Uterine smooth muscle cell (primary cell): ENCODE measurements at places on chromosomes 11 and 22. TPM values are rescaled to one million over a fixed set of nuclear protein-coding genes. Genes with fewer than 3 reads are reported as not detected.

MARK2 gene
- total RNA-seq: 7.2 and 8.2 TPM in 2 replicates

RFPL1 gene
- total RNA-seq: not detected in 2 replicates

IL10RA gene
- total RNA-seq: 0.50 and 0.66 TPM in 2 replicates

KCNQ1 gene
- total RNA-seq: 0.25 TPM in 1 of 2 replicates, not detected in the other

ISX gene
- not detected in 2 replicates for total RNA-seq

CADM1 gene
- 0.66 and 5.5 TPM in 2 replicates for total RNA-seq

OR52E8 gene
- total RNA-seq: not detected in 2 replicates

BLID gene
- total RNA-seq: 22.4 and 22.6 TPM in 2 replicates

OR4C15 gene
- total RNA-seq: not detected in 2 replicates

PTPRCAP gene
- total RNA-seq: 0.44 and 0.62 TPM in 2 replicates

KCNK7 gene
- 0.11 TPM in 1 of 2 replicates, not detected in the other for total RNA-seq

OR5AR1 gene
- total RNA-seq: not detected in 2 replicates

RAG1 gene
- total RNA-seq: 0.37 and 0.55 TPM in 2 replicates

NCAPD3 gene
- 11.6 and 34.4 TPM in 2 replicates for total RNA-seq

SERHL2 gene
- total RNA-seq: 4.5 and 5.9 TPM in 2 replicates

TRPC6 gene
- 1.00 and 1.3 TPM in 2 replicates for total RNA-seq

ADM2 gene
- 1.8 and 7.0 TPM in 2 replicates for total RNA-seq

LDLRAD3 gene
- 2.4 and 5.0 TPM in 2 replicates for total RNA-seq

IGLL1 gene
- not detected in 2 replicates for total RNA-seq

CARNS1 gene
- under 0.01 and 0.12 TPM in 2 replicates for total RNA-seq

RIMBP3C gene
- total RNA-seq: 0.11 and 0.25 TPM in 2 replicates

KLHL35 gene
- total RNA-seq: 1.7 and 2.2 TPM in 2 replicates

MUC2 gene
- under 0.01 TPM in 1 of 2 replicates, not detected in the other for total RNA-seq

WBP2NL gene
- 0.11 and 0.50 TPM in 2 replicates for total RNA-seq

TEX12 gene
- 0.11 and 0.25 TPM in 2 replicates for total RNA-seq

MGAT3 gene
- total RNA-seq: under 0.01 TPM in 1 of 2 replicates, not detected in the other

RASGRP2 gene
- 0.33 and 1.2 TPM in 2 replicates for total RNA-seq

OR4D5 gene
- not detected in 2 replicates for total RNA-seq

TMEM121B gene
- total RNA-seq: under 0.01 and 0.11 TPM in 2 replicates

LRRC55 gene
- not detected in 2 replicates for total RNA-seq

RIMBP3B gene
- 0.11 TPM in 1 of 2 replicates, not detected in the other for total RNA-seq

TP53AIP1 gene
- not detected in 2 replicates for total RNA-seq

FGF3 gene
- total RNA-seq: not detected in 2 replicates

OR51B4 gene
- 0.11 TPM in 1 of 2 replicates, not detected in the other for total RNA-seq

GPR83 gene
- total RNA-seq: under 0.01 TPM in 1 of 2 replicates, not detected in the other

HSPB2 gene
- 0.25 TPM in 1 of 2 replicates, not detected in the other for total RNA-seq

PTPRJ gene
- 8.6 and 9.8 TPM in 2 replicates for total RNA-seq

DEPDC5 gene
- 11.5 and 14.4 TPM in 2 replicates for total RNA-seq

TYMP gene
- 5.1 and 12.5 TPM in 2 replicates for total RNA-seq

SCARF2 gene
- total RNA-seq: 18.2 and 36.9 TPM in 2 replicates

GP1BB gene
- total RNA-seq: 0.89 and 2.7 TPM in 2 replicates

TYR gene
- not detected in 2 replicates for total RNA-seq

SLC22A9 gene
- total RNA-seq: not detected in 2 replicates

CTSC gene
- 85.5 and 125 TPM in 2 replicates for total RNA-seq
